Activated CD4-positive, alpha-beta T cell treated with anti-CD3 and anti-CD28 coated beads, Interleukin-10, Interleukin-2, amounts not matched to agents 100 ng/mL and 50 ng/mL, durations not matched to agents 16 hours and 8 hours (primary cell): ENCODE measurements at places on chromosomes 7 and 10.

- DNase-seq = no peak
Measured at GRCh38 chr10:112363696-112364688, 9.9 kb upstream of the ACSL5 start.

DNA sequence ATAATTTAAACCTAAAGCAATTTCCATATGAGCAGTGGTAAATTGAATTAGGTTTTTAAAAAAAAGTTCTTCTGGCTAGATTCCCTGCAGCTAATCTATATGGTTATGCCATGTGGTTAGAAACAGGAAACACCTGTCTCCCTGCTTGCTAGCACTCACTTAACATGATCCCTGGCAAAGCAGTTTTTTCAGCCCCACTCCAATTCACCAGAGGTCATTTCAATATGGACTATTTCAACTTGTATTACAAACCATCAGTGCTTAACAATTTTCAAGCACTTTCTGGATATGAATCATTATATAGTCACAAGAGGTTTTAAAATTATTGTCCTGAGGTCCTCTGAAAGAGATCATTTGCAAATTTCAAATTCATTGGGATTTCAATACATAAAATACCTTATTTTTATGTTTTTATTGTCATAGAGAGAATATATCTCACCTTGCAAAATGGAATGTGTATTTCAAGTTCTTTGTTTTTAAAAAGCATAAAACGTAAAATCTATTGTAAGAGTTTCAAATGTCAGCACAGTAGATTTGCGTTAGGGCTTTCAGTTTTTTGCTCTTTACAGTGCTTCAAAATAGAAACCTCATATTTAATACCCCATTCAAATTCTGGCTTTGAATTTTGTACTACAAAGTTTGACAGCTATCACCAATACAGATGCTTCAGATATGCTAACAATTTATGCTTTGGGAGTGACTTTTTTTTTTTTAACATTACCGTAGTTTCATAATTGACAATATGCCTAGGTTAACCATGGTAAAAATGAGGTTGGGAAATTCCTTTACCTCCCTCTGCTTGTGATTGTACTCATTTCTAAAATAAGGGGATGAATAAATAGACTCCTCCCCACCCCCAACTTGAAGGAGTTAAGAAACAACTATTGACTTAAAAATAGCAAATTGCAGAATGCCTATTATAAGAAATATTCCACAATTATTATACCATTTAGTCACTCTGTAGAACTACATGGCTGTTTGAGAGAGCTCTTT, 117.5 kb upstream of the HGF start:
- DNase-seq = peak; percentile 4

DNA sequence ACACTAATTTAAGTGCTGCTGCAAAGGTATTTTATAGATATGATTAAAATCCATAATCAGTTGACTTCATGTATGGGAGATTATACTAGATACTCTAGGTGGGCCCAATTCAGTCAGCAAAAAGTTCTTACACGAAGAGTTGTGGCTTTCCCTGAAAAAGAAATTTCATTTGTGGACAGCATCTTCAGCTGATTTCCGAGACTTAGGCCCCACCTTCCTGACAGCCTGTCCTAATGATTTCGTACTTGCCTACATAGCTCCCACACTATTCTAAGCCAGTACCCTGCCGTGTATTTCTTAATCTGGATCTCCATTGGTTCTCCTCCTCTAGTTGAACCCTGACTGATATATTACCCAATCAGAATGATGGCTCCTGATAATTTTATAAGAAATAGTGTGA, 297.9 kb downstream of the EXOC4 start:
- no peak for DNase-seq

DNA sequence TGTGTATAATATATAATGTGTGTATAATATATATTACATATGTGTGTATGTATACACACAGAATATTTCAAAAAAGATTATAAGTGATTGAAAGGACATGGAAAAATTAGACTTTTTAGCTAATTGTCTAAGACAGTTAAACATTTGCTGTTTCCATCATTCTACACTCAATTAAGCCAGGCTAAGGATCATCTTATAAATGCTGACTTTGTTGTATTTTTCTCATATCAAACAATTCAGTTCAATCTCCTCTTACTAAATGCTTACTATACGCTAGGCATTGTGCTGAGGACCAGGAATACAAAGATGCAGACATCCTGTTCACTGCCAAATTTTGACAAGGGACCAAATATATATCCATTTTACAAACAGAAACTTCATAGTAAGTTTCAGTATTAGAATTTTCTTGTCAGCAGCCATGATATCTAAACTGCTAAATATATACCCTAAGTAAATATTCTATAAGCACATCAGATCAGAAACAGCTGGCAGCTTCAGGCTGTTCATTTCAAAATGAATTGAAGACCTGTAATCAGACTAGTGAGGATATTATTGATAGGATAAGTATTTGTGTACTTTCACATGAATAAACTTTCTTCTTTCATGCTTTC, 10.3 kb upstream of the LRRN3 start:
- peak; percentile 45 for DNase-seq

- peak; percentile 68 for DNase-seq
Measured at GRCh38 chr7:143003393-143004051, 23.4 kb downstream of the OR9A2 start.

DNA sequence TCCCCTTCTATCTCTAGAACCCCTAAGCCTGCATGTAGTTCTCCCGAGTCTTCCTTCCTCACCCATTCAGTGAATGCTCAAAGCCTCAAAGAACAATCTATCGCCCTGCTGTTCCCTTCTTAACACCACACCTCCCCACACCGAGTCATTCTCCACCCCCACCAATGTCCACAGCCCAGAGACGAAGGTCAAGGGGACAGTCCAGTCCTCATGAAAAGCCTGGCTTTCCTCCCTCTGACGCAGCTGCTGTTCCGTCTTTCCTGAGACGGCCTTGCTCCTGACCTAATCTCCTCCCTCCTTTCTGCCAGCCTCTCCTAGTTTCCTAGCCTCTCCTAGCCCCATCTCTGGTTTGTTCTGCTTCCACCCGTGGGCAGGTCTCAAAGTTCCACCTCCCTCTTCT, 9.2 kb downstream of the MOSPD3 start:
- no peak for DNase-seq
